ENCODE measurements at places on chromosomes 11 and 22.

DNA sequence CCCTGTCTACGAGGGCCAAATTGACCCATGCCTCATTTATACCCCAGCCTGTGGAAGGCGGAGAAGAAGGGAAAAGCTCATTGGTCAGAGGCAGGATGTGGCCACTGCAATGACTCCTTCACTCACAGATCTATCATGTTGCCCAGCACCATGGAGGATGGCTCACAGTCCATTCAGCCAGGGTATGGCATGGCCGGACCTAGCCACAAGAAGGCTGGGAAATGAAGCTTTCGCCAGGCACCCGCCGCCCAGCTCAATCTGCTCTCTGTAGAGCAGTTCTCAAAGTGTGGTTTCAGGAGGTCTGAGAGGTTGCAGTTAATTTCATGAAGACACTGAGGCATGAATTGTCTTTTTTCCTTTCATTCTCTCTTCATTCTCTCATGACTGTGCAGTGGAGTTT lies 40.6 kb upstream of the LINC01488 start:
- DNase-seq = no peak

DNA sequence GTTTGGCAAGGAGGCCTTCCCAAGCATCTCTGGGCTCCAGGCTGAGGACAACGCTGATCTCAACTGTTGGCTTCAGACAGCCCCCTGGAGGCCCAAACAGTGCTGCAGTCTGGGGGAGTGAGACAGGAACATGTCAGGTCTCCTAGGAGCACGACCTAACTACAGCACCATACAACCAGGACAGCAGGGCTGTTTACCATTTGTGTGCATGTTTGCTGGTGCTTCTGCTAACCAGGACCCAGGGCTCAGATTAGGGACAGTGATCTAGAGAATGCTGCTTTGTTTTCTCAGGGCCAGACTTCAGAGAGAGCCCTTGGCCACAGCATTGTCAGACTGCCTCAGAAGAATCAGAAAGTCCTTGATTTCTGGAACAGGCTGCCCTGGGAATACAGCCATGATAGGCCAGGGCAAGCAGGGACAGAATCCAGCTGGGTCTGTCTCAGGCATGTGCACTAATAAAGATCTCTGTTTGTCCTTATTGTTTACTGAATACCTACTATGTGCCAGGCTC lies 126.5 kb downstream of the VPREB1 start:
- DNase-seq = no peak

DNA sequence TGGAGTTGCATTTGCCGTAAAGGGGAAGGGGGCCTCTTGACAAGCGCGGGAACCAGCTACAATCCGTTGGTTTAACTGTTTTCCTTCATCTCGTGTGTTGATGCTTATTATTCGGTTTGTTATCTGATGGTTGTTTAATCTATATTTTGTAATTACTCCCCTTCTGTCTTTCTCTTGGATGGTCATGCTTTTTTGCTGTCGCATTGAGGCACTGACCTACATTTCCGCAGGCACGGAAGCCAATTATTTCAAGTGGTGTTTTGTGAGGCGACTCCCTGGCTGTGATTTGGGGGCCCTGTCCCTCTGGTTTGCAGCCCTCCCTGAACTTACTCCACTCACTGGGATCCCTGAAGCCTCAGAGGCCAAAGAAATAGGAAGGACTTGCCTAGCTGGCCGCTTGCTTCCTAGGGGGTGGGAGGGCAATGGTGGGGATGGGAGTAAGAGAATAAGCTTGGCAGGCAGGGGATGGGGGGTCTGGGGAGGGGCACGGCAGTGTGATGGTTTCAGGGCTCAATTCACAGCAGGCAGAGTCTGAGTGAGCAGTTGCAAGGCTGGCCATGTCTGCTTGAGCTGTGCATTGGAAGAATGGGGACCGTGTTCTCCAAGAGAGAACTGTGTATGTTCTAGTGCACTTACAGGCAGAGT lies 165.8 kb upstream of the B3GAT1 start:
- DNase-seq = no peak

DNA sequence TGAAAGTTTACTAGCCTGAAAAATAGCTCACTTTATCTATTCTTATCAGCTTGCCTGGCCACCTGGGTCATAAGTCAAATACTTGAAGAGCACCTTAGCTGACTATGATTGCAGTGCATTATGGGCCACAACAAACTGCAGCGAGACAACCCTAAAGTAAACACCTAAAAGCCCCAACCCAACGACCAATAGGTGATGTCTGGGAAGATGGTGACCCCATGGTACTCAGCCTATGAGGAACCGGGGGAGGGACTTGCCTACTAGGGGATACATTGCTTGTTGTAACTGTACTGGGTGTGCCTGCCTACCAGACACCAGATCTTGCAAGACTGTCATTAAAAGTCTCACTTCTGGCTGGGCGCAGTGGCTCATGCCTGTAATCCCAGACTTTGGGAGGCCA lies 35.6 kb upstream of the APOBEC3A start:
- DNase-seq = no peak

GRCh38 chr11:30859669-30860068 lies 273.5 kb upstream of the MPPED2 start:
- no peak for DNase-seq

- no peak for DNase-seq
Measured at GRCh38 chr11:60155931-60156330, 27.0 kb downstream of the MS4A6A start.

- DNase-seq = no peak
Measured at GRCh38 chr11:1622086-1622485, at the start of gene KRTAP5-4. Gene KRTAP5-4, minus strand, starts transcription at chr11:1622138. Its CDS starts 45 bp downstream, at chr11:1622093.

DNA sequence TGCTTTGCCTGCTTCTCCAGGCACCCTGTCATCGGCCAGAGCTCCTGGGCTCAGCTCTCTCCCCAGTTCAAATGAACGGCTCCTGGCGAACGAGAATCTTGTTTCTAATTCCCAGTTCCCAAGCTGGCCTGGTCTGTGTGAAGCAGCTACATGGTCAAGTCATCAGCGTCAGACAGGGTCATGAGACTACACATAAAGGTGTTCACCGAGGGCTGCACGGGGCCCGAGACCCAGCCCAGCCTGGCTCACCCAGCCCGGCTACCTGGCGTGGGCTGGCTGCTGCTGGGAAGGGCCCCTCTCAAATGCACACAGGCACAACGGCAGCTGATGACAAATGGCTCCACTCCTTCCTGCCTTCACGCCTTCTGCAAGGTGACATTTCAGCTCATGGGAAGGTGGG lies 14.6 kb upstream of the CELSR1 start:
- no peak for DNase-seq

DNA sequence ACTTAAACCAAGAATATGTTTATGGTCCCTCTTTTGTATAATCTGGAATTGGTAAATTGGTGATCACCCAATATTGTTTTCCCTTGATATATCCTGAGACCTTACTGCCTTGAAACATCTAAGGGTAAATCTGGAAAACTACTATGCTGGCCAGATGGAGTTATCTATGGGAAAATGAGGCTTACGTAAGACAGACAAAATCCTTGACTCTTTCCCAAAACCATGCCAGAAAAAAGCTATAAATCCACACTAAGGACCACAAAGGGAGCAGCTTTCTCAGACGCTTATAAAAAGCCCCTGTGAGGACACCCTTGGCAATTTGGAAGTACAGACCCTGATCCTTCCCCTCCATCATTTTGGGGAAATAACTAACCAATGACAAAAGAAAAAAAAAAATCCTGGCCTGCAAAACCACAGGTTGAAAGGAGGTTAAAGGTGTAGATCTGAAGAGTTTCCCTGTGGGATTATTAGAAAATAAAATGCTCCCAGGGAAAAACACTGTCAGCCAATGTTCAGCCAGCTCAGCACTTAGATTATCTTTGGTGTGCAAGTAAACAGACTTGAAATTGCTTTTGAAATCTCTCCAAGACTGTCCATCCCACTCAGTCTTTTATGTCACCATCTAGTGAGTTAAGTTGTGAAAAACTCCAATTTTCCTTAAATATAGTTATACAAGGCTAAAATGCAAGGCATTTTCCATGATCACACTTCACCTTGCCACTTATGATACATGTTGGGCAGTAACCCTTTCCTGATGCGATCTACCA lies 6.6 kb upstream of the AMBRA1 start:
- DNase-seq = no peak

DNA sequence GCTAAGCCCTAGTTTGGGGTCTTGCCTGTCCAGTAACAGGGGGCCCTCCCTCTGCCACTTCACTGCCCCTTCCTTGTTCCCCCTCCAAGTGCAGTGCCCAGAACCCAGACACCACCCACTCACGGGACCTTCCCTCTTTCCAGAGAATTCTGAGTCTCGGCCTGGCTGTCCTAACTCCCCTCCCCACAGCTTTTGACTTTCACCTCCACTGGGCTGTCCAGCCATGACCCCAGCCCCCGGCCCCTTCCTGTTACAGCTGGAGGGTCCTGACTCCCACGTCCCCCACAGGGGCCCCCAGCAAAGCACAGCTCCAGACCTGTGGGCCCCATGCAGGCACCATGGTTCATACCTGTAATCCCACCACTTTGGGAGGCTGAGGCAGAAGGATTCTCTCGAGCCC lies 71.5 kb downstream of the BRD1 start:
- DNase-seq = no peak

- no peak for DNase-seq
Measured at GRCh38 chr11:48063424-48063978, 83.1 kb downstream of the PTPRJ start.

- DNase-seq = no peak
Measured at GRCh38 chr11:58926251-58926650, 13.0 kb upstream of the GLYATL1 start.

- no peak for DNase-seq
Measured at GRCh38 chr11:74212533-74212932, 41.4 kb downstream of the PPME1 start.

GRCh38 chr11:67371189-67371910 lies 2.0 kb downstream of the CLCF1 start:
- no peak for DNase-seq

DNA sequence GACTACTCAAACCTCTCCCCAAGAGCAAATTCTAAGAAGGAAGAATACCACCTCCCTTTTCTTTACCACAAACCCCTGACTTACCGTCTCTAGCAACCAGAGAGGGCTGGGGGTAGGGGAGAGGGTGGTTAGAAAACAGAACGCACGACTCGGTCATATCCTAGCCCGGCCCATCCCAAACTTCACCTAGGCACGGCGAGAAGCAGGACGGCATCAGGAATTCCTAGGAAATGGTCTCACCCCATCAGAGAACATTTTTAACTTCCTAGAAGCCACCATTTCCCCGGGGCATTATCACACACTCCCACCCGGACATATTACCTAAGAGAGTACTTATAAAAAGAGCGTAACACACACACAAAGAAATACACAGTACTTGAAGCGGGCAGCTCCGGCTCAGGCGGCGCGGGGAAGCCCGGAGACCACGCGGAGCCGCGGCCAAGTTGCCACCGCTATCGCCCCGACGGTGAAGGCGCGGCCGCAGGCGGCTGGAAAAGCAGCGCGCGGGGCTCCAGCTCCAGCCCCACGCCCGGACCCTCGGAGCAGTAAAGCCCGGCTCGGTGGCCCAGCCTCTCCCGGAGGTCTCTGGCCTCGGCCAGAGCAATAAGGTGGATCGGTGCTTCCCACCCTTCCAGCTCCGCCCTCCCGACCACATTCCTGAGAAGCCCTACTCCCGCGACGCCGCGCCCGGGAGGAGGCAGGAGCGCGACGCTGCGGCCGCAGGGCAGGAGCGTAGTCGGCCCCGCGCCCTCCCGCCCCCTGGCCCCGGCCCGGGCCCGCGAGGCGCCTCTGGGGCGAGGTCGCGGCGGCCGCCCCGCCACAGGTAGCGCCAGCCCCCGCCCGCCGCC lies 878 bp downstream of the RRAS2 start:
- no peak for DNase-seq

DNA sequence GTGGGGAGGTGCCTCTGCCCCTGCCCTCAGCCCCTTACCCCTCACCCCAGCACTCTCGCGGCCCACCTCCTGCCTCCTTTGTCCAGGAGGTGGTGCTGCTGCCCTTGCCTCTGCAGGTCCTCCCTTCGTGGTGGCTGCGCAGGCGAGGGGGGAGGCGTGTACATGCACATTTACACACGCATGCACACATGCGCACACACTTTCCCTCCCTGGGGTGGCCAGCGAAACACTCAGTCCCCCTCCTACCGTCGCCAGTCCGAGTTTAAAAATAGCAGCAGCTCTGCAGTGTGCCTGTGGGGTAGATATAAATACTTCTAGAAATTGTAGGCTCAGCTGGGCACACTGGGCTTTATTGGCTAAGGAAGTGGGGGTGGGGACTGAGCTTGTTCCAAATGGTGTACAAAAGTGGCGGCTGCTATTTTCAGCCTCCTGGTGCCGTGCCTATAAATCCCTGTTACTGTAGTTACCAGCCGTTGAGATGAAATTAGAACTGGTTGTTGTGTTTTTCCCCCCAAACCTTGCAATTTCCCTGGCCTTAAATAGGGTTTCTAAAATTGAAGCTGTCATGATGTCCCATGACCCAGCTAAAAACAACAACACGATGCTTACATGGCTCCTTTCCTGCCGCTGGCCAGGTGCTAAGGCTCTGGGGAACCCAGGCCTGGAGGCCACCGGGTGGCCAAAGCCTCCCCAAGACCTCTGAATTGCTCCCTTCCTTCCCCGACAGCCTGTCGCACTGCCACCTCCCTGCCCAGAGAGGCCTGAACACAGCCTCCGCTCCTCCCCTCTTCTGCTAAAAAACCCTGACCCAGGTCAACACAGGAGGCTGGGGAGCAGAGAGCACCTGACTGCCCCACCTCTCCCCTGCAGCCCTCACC lies 12.4 kb downstream of the PICK1 start:
- DNase-seq = peak; percentile 35

DNA sequence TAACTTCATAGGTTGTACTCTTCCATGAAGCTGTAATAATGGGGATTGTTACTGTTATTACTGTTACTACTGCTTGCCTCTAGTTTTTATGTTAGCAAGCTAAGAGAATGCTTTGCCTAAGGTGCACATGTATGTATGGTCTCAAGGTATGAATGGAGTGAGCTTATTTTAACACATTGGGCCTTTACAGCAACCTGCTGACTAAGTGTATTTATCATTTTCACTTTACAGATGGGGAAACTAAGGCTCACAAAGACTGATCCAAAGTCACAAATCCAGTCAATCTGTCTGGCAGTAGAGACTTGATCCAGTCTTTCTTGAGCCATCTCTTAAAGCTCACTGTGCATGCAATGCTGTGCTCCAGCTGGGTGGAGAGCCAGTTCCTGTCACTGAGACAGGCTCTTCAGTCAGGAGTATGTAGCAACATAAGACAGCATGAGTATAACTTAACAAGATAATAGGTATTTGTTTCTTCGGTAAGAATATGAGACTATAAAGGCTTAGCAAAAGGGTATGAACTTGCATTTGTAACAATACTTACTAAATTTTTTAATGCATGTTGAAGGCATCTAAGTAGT lies 66.5 kb downstream of the PPP2R1B start:
- DNase-seq = no peak

- DNase-seq = no peak
Measured at GRCh38 chr11:30458541-30458940, 127.6 kb downstream of the MPPED2 start.

- no peak for DNase-seq
Measured at GRCh38 chr11:122162095-122162494, 46.1 kb upstream of the BLID start.

GRCh38 chr11:76789443-76789719 lies 6.2 kb downstream of the TSKU start:
- no peak for DNase-seq
